Activated CD8-positive, alpha-beta memory T cell treated with anti-CD3 and anti-CD28 coated beads for 1 hour (primary cell): ENCODE measurements at places on chromosomes 4 and X.

DNA sequence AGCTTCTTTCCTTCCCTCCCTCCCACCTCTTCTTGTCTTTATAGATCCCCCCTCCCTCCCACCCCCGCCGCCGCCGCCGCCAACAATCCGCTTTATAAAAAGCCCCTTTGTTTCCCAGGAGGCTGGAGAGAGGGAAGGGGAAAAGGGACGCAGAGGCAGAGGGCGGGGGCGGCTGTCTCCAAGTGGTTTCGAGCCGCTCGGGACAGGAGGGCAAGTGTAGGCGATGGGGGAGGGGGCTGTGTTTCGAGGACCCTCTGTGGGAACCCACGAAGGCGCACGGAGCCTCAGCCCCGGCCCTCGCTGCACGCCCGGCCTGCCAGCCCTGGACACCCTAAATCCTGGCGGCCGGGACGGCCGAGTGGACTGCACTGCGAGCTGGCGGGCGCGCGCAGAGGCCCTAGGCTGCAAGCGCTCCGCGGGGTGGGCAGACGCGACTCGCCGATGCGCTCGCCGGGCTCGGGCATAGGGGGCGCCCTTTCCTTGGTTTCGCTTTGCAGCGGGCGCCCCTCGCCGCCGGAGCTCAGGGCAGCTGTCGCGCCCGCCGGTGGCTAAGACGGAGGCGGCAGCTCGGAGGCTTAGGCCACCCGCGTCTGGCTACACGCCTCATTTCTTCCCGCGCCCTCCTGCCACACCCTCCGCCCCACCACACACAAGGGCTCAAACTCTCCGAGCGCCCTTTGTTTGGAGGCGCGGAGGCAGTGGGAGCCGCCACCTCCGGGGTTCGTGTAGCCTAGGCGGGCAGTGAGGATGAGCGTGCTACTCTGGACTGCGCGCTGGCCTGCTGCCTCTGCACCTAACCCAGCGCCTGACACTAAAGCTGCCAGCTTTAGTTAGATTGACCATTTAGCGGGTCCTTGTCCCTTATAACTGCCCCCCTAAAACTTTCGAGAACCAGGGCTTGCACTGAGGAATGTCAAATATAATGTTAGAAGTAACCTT, 2.2 kb downstream of the MAMLD1 start:
- DNase-seq: peak; percentile 46

GRCh38 chrX:10634392-10635161, 14.2 kb upstream of the MID1 start:
- DNase-seq: no peak

DNA sequence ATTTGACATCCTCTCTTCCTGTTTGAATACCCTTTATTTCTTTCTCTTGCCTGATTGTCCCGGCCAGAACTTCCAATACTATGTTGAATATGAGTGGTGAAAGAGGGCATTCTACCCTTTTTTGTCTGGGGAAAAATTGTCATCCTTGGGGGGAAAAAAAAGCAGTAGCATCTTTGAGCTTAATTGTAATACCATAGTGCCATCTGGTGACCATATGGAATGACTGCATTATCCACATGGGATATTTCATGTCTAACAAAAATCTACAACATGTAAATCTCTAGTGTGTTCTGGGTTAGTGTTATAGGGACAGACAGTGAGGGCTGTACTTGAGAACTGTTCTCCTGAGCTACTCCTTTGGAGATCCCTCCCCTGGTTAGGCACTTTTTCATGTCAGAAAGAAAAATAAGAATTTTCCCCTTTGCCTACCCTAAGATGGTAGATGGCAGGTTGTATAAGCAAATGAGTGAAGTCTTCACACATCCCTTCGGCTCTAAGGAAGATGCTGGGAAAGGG, 26.0 kb downstream of the CAPN6 start:
- DNase-seq: no peak

DNA sequence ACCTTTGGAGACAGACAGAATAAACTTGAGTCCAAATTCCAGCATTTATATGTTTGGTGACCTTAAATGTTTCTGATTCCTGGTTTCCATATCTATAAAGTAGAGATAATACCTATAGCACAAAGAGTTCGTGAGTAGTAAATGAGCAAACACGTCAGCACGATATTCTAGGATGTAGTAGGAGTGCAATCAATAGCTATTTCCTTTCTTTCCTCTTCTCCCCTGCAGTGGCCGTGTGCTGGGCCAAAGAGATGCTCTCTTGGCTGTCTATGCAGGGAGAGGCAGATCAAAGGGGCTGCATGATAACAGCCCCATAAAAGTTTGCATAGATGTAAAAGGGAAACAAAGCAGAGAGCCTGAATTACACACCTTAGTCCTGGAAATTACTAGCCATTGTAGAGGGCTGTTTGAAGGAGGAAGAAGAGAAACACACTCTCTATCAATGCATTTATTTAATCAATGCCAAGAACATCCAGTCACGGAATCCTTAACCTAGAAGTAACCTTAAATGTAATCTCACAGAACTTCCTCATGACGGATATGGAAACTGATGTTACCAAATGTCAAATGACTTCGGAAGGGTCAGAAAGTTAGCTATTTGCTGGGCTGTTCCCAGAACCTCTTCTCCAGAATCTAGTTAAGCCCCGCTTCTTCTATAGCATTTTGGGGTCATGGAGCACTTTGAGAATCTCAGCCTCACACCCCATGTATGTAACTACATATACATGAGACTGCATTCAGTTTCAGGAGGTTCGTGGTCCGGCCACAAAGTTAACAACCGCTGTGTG, 35.5 kb upstream of the PLAC8 start:
- DNase-seq: no peak

DNA sequence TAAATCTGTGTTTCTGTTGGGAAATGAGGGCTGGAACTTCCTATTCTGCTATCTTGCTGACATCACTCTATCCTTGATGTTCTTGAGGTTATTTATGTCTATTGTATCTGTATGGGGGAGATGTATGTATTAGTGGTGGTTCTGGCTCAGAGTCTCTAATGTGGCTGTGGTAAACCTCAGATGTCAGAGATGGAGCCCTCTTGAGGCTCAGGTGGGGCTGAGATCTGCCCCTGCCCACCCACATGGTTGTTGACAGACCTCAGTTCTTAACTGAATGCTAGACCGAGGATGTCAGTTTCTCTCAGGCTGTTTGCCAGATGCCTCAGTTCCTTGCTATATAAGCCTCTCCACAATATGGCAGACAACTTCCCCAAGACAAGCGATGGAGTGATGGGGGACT, 3.3 kb upstream of the CPE start:
- no peak for DNase-seq

- DNase-seq: no peak
Observed at GRCh38 chrX:37785569-37785968, 5.7 kb downstream of the CYBB start.

- DNase-seq: no peak
Observed at GRCh38 chr4:6009452-6009851, 8.8 kb downstream of the C4orf50 start.

DNA sequence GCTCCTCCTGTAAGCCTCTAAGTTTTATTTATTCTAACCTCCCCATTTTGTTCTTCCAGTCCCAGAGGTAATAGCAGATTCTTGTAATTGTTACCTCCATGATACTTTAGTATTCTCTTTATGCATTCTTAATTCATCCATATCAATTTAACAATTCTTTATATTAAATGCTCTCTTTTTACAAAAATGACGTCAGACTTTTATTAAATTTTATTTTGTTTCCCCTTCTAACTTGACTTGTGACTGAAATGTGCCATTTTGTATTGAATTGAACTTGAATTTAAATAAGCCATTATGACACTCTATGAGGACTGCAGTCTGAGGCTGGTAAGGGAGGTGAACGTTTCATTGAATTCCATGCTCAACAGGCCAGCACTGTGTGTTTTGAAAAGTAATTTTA, 60.0 kb upstream of the NUDT10 start:
- no peak for DNase-seq

DNA sequence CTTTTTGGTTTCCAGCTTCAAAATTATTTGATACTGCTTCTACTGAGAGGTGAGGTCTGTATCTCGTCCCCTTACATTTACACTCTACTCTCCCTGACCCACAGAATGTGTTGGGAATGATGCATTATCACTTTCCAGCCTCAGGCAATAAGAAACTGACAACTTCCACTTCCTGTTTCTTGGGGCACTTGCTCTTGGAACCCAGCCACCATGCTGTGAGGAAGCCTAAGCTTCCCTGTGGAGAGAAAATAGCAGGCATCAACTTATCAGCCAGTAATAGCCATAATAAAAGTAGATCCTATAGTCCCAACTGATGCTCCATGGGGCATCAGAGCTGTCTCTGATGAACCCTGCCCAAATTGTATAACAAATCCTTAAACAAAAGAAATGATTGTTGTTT, 32.6 kb downstream of the RELL1 start:
- no peak for DNase-seq

DNA sequence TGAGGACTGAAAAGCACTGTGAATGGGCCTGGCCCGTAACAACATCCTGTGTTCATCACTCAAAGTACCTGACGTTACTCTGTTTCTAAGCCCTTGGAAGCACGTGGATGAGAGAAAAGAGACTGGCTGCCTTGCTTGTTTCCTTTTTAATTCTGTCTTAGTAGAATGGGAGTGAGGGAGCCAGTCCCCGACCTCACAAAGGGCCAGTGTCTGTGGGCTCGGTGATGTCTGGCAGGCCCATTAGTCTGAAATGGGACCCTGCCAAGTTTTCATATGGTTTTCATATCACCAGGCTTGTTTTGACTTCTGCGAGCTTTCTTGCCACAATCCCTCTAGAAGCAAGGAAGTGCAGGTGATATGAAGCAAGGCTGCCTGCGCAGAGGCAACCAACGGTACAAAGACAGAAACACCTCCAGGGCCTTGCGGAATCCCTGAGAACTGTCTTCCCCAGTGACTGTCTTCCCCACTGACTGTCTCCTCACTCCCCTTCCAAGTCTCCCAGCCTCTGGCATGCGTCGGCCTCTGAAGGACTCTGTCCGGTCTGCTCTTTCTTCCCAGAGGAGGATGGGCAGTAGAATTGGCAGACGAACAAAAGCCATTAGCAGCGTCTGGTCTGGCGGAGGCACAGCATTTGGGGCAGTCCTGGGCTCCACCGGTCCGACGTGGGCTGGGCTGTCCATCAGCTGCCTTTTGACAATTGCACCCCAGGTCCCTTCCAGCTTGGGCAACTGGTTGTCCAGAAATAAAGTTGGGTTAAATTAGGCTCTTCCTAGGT, 20.2 kb upstream of the RASL11B start:
- DNase-seq: no peak
